ENCODE measurements at places on chromosomes 12 and 14.
A peak's percentile ranks its signal among the peaks of the same experiment; 100 is the strongest.

GRCh38 chr14:71514941-71515919 lies 417.0 kb upstream of the RGS6 start:
- DNase-seq, result no peak

DNA sequence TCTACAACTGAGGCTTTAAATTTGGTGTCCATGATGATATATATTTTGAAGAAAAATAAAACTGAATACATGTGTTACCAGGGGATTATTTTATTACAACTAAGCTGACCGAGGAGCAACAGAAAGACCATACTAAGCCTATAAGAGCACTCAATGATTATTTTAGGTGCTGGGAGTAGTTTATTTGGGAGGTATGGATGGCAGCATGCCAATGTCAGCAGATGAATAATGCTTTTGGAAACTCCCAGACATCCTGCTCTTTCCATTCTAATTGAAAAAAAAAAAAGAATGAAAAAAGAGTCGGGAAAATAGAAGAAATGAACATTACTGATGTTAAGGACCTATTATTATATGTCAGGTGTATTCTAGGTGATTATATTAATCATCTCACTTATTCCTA lies 441.2 kb downstream of the BTG1 start:
- no peak for DNase-seq

DNA sequence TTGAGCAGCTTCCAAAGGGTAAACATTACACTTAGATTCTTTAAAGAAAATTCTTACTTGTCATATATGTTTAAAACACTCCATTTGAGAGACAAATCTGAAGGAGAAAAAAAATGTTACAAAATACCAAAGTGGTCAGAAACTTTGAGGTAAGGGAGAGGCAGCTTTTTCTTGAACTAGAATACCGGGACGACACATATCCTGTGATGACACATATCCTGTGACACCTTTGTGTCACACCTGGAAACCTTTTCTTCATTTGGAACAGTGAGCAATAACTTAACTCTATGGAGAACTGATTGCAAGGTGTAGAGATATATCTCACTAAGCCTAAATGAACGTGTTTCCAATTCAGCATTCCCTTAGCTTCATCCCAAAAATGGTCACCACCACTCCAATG lies 4.6 kb upstream of the GRIN2B start:
- no peak for DNase-seq

- no peak for DNase-seq
Measured at GRCh38 chr12:108123402-108123801, 5.7 kb upstream of the WSCD2 start.

- DNase-seq, result no peak
Measured at GRCh38 chr14:54646626-54647025, 79.7 kb downstream of the SAMD4A start.

DNA sequence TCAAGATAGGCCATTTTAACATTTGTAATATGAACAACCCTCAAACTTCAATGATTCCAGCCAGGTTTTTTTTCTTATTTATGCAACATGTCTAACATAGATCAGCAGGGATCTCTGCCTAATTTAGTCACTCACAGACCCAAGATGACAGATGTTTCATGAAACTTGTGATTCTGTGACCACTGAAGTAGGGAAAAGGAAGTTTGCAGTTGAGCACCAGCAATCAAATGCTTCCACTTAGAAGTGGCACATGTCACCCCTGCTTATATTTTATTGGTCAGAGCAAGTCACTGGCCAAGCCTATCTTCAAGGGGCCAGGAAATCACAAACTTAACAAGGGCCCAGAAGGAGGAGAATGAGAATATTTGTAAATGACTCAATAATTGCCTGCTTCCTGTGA lies 150.6 kb downstream of the BCAT1 start:
- DNase-seq, result no peak

DNA sequence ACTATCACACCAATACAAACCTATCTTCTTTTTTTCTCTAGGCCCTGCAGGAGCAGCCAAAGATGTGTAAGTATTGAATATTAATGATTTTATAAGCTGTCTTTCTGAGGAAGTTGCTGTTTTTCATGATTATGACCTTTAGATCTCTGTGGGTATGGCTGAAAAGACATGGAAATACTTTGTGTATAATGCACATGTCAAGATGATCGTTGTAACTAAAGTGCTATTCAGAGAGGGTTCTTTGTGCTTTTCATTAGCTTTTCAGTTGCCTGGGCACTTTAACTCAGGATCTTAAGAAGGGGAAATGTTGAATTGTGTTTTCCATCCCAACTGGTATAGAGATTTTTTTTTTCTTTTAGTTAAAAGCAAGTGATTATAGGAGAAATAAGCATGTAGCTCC lies 18.1 kb downstream of the C12orf75 start:
- DNase-seq, result no peak

DNA sequence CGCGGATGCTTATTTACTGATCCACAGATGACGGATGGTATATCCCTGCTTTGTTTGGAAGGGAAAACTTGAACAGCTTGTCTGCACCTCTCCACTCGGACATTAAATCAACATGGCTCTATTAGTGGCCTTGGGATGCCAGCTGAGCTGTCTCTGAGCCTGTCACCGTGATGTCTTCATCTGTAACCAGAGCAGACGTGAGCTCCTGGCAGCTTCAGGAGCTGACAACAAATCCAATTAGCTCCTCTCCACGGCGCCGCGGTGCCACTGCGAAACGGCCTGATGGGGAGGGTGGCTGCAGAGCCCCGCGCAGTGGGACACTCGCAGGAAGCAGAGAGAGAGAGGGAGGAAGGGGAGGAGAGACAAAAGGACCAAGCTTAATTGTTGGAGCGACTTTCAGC lies 112.3 kb downstream of the PAPOLA start:
- DNase-seq, result no peak

GRCh38 chr12:11771895-11772502 lies 122.5 kb downstream of the ETV6 start:
- DNase-seq, result no peak

DNA sequence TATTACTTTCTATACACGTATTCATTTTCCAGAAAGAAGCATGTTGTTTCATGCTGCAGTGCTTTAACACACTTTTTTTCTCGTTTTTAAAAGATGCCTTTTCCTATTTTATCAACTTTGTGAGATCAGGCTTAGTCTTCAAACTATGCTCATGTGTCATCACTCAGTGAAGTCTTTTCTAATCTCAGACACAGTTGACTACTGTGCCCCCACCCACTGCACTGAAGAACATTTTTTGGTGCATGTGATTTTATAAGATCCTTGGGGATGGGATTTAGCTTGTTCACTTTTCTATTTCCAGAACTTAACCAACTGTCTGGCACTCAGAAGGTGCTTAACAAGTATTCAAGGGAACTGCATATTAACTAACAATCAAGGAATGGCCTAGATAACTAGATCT lies 85.5 kb downstream of the CDK17 start:
- no peak for DNase-seq

GRCh38 chr14:105257464-105257863 lies 9.1 kb downstream of the BTBD6 start:
- no peak for DNase-seq

- DNase-seq, result no peak
Measured at GRCh38 chr12:1206118-1206734, 215.2 kb downstream of the ERC1 start.

- DNase-seq, result no peak
Measured at GRCh38 chr12:104764225-104765091, 193.6 kb downstream of the SLC41A2 start.

- no peak for DNase-seq
Measured at GRCh38 chr12:48380596-48380995, 29.9 kb upstream of the ZNF641 start.

- no peak for DNase-seq
Measured at GRCh38 chr14:80872645-80873044, 68.9 kb downstream of the CEP128 start.

GRCh38 chr12:8087666-8088065 lies 5.6 kb downstream of the NECAP1 start:
- no peak for DNase-seq

DNA sequence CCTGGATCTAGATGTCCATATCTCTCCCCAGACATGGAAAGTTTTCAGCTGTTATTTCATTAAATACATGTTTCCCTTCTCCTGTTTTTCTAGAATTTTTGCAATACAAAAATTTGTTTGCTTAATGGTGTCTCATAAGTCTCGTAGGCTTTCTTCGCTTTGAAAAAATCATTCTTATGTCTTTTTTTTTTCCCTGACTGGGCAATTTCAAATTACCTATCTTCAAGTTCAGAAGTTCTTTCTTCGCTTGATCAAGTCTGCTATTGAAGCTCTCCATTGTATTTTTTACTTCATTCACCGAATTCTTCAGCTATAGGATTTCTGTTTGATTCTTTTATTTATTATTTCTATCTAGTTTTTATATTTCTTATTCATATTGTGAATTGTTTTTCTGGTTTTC lies 130.2 kb upstream of the WSCD2 start:
- no peak for DNase-seq

GRCh38 chr12:72570601-72571000 lies 298.4 kb downstream of the TRHDE start:
- DNase-seq, result no peak

GRCh38 chr14:32023540-32023939 lies 53.6 kb upstream of the ARHGAP5 start:
- DNase-seq, result no peak

GRCh38 chr12:53004582-53004981 lies 1.7 kb upstream of the EIF4B start:
- DNase-seq, result no peak

- no peak for DNase-seq
Measured at GRCh38 chr12:28234444-28234843, 44.2 kb downstream of the CCDC91 start.

GRCh38 chr14:68657300-68658028 lies 135.4 kb downstream of the ZFP36L1 start:
- no peak for DNase-seq

DNA sequence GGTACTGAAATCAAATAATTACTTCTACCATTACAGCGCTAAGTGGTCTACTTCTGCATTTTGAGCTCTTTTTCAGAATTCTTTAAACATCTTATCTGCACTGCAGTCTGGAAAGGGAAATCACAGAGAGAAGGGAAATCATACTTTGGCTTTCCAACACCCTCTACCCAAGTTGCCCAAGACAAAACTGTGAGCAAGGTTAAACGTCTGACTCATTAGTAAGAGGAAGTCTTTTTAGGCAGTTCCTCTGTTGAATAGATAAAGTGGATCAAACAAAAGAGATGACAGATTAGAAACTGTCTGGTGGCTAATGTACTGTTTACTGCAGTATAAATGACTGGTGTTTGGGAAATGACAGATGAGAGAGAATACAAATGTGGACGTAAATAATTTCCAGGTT lies 858.1 kb downstream of the NRXN3 start:
- no peak for DNase-seq

DNA sequence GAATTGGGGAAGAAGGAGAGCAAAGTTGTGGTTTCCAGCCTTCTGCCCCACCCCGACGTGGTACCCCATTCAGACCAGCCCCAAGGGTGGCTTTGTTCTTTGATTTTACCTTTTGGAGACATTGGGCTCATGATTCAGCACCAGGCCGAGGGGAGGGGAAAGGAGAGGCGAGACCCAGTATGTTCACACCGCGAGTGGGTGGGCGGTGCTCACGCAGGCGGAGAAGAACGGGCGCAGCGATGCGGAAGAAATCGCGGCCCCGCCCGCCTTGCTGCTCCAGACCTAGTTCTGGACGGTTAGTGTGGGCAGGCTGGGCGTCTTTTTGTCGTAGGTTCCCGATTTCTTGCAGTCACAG lies 963 bp downstream of the ATL1 start:
- DNase-seq, result peak; percentile 84

- no peak for DNase-seq
Measured at GRCh38 chr14:52769887-52770286, 21.5 kb downstream of the GNPNAT1 start.

DNA sequence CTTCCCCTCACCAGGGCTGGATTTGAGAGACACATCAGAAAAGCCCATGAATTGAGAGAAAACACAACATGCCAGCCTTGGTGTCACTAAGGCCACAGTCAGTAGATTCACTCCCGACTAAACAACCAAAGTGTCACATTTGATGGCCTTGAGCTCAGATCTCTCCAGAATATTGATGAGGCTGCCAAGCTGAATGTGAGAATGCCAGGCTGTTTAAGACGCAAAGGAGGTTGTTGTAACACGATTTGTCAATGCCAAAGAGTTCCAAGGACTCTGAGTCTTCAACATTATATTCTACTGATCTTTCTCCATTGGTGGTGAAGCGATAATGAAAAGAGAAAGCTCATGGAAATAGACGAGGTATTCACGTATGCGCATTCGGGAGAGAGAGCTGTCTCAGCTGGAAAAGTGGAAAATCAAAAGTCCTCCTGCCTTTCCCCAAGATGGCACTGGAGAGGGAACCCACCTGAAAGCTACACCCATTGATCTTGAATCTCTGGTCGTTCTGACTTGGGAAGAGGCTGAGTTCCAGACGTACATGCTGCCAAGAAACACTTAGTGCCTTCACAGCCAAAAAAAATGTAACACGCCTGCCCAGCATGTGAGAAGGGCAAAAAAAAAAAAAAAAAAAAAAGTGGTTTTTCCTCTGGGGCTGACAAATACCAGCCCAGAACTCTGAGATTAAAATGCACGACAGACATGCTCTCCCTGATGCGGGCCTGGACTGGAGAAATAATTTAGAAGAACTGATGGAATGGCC lies 1159.6 kb downstream of the VRK1 start:
- no peak for DNase-seq

DNA sequence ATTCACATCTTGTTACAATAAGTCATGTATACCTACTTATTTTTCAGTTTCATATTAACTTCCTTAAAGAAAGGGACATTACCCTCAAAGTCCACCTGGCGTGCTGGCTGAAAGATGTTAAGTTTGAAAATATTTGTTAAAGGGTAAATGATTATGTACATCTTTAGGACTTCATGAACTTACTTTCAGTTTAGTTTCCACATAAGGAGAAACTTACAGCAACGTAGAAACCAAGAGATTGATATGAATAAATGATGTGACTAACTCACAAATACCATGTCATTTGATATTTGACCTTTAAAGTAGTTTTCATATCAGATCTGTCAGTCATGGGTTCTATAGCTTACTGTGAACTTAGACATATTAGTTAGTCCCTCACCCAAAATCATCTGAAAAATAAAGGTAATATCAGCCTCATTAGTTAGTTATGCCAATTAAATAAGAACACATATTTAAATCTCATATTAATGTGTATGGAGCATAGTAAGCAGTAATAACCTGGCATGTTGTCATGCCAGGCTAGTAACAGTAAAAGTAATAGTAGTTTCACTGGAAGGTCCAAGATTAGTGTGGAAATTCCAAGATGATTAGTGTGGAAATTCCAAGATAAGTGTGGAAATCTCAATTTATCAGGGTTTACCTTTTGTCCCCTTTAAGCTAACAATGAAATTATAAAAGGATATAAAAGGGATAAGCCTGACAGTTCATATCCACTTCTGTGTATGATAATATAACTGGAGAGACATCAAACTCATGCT lies 1.9 kb upstream of the CLEC2D start:
- DNase-seq, result no peak

- DNase-seq, result no peak
Measured at GRCh38 chr12:118175823-118176447, 40.0 kb downstream of the PEBP1 start.

- no peak for DNase-seq
Measured at GRCh38 chr12:132711080-132711843, 620 bp downstream of the PGAM5 start.

DNA sequence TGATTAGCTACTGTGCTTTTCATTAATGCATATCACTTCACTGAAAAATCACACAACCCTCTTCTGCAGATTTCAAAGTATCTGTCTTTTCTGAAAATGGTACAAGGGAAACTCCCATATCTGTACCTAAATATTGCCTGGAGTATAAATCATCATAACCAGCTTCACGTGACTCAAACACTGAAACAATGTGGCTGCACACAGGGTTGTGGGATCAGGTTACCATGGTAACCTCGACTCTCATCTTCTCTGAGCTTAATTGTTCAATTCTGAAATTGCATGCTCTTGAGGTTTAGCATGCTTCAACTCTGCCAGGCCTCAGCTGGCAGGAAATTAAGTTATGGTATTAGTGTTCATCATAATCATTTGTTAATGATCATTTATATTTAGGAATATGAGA lies 77.5 kb upstream of the CPSF6 start:
- no peak for DNase-seq
